Urinary bladder (tissue), 4 donors: ENCODE measurements at places on chromosomes 5 and 9. TPM values are rescaled to one million over a fixed set of nuclear protein-coding genes. Genes with fewer than 3 reads are reported as not detected.

GRCh38 chr5:30099634-30100033, 1093.9 kb upstream of the CDH6 start:
- DNase-seq: no peak

DNA sequence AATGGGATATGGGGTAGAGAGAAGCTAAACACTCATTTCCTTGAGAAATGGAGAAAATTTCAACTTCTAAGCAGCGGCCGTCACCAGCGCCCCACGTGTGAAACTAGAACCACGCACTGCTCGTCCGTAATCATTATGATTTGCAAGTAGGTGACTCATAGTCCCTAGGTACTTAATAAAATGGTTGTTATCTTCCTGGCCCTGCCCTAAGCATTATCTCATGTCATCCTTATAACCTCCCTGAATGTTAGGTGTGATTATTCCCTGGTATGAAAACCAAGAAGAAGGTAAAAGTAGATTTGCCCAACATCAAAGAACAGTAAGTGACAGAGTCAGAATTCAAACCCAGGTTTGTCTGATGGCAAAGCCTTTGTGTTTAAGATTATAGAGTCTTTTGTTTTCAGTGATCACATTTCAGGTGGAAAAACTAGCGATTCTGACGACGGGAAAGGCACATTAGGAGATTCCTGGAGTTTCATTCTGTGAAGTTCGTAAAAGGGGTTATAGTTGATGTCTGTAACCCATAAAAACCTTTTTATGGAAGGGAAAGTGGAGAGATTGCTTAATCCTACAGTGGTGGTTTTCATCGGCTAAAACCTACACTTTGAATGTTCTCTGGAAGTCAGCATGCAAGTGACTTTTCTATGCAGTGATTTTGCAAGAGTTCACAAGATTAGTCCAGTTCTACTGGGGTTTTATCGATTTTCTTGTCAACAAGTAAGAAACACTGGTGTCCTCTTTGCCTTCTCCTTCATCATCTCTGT, 202.9 kb upstream of the WWC1 start:
- no peak for DNase-seq

The ALDH1A1 gene
- 33.2 TPM for polyA plus RNA-seq

The SLC44A1 gene
- 24.8 TPM for polyA plus RNA-seq
